ENCODE measurements at places on chromosomes 6 and 20.

- DNase-seq, result no peak
Measured at GRCh38 chr6:159615918-159616317, 77.1 kb downstream of the SOD2 start.

- no peak for DNase-seq
Measured at GRCh38 chr20:15594158-15594695, 979.0 kb downstream of the KIF16B start.

DNA sequence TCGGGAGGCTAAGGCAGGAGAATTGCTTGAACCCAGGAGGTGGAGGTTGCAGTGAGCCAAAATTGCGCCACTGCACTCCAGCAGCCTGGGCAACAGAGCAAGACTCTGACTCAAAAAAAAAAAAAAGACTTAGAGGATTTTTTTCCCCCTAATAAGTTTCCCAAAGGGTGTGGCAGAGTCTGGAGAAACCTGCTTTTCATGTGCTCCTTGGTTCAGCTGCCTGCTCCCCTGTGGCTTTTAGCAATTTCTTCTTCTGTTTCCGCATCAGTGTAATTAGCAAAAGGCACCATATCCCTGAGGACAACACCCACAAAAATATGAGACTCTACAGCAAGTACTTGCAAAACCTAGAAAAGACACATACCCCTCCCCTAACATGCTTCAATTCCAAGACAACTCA, 28.6 kb upstream of the ZNF133 start:
- no peak for DNase-seq

DNA sequence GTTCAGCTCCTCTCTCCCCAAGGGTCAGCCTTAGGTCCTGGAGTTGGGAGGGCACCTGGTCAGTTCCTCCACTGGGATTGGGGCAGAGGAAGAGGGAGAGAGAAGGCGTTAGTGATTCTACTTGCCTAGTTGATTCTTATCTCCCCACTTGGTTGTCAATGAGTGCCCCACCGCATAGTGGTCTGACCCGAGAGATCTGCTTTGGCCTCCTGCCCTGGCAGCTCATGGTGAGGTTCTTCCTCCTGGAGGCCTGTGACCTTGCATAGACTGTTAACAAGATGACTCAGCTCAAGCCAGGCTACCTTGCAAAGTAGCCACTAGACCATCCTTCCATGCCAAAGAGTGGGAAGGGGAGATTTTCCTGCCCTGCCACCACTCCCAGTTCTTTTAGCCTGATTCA, 160.6 kb downstream of the TMEM200A start:
- no peak for DNase-seq

DNA sequence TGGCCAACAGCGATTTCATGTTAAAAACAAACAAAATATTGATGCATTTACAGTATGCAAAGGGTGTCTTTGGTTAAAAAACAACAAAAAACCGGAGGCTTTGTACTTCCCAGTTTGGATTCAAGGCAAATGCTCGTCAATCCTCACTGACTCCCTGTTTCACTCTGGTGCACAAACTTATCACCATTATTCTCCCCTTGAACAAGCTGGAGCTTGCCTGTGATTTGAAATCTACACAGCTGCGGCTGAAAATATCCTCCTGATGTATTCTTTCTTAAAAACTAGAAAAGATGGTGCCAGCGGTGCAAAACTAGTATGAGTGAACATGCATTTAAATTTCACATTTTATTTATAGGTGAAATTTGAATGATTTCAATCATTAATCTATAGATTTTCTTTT, 3.3 kb downstream of the PERP start:
- no peak for DNase-seq

DNA sequence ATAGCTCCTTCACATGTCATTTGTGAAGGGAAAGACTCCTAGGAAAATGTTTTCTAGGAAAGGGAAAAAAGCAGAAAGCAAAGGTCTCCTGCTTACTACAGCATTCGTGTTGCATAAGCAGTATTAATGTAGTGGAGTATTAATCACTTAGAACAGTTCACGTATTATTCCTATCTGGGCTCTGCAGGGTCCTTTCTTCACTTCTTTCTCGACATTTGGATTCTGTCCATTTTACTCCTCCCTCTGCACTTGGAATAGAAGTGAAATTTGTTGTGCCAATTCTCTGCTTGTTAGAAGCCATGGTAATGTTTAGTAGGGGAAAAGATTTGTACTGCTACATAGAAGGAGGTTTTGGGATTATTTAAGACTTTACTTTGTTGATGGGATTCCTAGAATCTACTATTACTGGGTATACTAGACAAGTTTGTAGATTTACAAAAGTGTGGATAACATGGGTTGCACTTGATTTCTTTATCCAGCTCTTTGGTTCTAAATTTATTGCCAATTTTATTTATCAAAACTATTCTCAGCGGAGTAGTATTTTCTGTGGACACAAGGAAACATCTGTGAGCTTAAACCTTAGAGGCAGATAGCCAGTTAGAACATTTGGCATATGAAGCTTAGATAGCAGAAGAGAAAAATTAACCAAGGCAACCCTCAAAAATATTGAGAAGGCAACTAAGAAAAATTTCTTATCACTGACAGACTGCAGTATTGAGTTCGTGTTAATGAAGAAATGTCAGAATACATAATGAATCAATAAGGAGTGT, 108.4 kb upstream of the ESR1 start:
- no peak for DNase-seq

DNA sequence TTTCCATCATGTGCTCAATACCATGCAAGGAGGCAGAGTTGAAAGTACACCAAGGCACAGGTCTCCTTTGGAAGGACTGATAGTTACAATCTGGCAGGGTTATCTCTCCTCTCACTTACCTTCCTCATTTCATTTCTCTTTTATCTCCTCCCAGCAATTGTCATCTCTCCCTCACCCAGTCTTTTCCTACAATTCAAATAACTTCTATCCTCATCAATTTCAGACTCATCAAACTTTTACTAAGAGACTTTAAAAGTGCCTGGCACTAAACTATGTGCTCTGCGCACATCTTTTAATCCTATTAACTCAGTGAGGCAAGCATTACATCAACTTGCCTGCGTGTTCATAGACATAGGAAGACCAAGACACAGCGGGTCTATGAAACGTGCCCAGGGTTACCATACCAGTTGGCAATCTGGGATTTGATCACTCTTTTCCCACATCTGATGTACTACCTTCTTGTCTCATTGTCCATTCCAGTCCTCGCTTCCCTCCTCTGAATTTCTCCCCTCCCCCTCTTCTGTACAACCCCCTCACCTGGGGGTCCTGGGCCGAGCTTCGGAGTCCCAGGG, 1.2 kb downstream of the VARS1 start:
- no peak for DNase-seq

DNA sequence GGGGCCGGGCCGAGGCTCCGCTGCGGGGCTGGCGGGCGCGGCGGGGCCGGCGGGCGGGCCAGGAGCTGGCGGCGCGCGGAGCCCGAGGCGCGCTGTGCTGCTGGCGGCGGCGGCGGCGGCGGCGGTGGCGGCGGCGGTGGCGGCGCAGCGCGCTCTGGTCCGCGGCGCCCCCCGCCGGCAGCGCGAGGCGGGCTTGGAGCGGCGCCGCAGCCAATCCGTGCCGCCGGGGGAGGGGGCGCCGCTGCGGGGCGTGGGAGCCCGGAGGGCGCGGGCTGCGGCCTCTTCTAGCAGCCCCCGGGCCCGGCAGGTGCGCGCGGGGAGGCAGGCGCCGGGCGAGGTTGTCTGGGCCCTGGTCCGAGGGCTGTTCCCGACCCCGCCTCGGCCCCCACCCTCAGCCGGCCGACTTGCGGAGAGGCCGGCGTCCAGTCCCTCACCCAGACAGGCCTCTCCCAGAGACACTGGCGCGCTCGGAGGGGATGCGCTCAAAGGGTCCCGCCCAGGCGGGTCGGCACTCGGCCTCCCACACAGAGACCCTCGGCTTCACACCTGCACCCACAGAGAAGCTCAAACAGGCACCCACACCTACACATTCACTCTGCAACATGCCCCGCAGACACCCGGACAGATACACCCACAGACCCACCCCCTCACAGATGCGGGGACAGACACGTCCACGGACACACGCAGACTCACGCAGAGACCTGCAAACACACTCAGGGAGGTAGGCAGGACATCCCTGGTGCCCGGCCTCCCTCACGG, at the start of gene RIMS4:
Gene RIMS4, minus strand, starts transcription at position 156 of the 759 bp plus-strand sequence. CDS start 275 bp downstream, outside the sequence.
- no peak for DNase-seq

Measured in activated T-cell treated with anti-CD3 and anti-CD28 coated beads for 4 hours (primary cell).